IMR-90 (cell line): ENCODE measurements at places on chromosomes 3 and 15. TPM values are rescaled to one million over a fixed set of nuclear protein-coding genes. Genes with fewer than 3 reads are reported as not detected.
A peak's percentile ranks its signal among the peaks of the same experiment; 100 is the strongest.

Gene GPR87
- 0.28 and 0.36 TPM in 2 replicates for total RNA-seq

GRCh38 chr15:90839187-90840071, 29.0 kb upstream of the FURIN start:
- peak; percentile 14 for DNase-seq

- DNase-seq: no peak
Measured at GRCh38 chr3:186221760-186222378, 113.0 kb upstream of the ETV5 start.

DNA sequence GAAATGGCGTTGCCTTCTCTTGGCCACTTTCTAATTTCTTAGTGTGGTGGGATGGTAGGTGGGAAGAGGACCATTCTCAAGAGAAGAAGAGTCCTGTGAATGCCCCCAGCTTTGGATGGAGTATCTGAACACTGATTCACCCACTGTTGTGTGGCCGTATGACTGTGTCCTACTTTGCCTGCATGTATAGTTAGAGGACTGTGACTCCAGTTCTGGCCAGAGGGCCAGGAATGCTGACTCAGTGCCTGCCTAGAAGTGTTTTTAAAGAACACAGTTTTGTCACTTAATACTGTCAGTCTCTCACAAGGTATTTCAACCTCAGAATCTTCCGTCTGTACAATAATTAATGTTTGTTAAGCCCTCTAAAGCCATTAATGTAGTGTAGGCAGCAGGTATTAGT, 2.1 kb downstream of the SEC61A1 start:
- peak; percentile 72 for DNase-seq

GRCh38 chr3:122505676-122506075, 9.1 kb downstream of the KPNA1 start:
- no peak for DNase-seq

DNA sequence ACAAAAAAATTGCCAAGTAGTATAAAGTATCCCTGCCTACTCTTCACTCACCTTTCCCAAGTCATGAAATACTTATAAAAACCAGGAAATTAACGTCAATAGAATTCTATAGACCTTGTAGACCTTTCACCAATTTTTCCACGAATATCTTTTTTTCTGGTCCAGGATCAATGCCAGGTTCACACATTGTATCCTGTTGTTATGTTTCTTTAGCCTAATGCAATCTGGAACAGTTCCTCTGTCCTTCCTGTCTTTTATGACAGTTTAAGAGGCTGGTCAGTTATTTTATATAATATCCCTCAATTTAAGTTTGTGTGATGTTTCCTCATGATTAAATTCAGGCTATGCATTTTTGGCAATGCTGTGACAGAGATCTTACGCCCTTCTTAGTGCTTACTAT, 63.2 kb upstream of the MAGI1 start:
- DNase-seq: no peak

- no peak for DNase-seq
Measured at GRCh38 chr3:108004647-108005046, 86.2 kb downstream of the CD47 start.

Gene NOX5
- under 0.01 TPM in 1 of 2 replicates, not detected in the other for total RNA-seq

Gene MKRN2
- 65.6 and 65.8 TPM in 2 replicates for total RNA-seq

Gene EPHA6
- total RNA-seq: not detected in 2 replicates

Gene SCG3
- total RNA-seq: not detected in 2 replicates

Gene PIK3R4
- total RNA-seq: 24.7 and 27.2 TPM in 2 replicates

Gene CHRNB4
- total RNA-seq: not detected in 2 replicates

DNA sequence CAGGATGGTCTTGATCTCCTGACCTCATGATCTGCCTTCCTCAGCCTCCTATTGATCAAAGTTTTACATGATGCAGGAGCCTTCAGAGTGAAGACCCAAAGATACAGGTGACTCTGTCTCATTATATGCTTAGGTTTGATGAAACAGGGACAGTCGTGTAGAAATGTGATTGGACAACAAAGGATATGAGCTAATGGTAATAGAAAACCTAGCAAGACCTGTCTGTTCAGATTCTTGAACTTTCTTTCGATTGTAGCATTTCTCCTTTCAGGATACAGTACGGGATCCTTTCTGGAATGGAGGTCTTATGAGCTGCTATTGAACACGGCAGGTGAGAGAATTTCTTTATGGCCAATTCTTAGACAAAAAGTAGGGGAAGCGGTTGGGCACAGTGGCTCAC, at the start of gene ACKR2:
TSS of gene ACKR2 (plus strand) at position 244 of the 400 bp plus-strand sequence. CDS start 55,058 bp downstream, outside the sequence.
- DNase-seq: no peak

GRCh38 chr3:44576613-44577012, 8.2 kb upstream of the ZNF660 start:
- no peak for DNase-seq

Gene PSTPIP1
- total RNA-seq: 0.36 and 0.56 TPM in 2 replicates

- no peak for DNase-seq
Measured at GRCh38 chr15:57301307-57301706, 75.0 kb upstream of the CGNL1 start.

Gene STAB1
- not detected in 2 replicates for total RNA-seq

Gene NUP210
- under 0.01 TPM in 1 of 2 replicates, not detected in the other for total RNA-seq

Gene NR1D2
- 41.0 and 46.1 TPM in 2 replicates for total RNA-seq

GRCh38 chr3:41489231-41489630, 289.9 kb downstream of the CTNNB1 start:
- no peak for DNase-seq

Gene MOBP
- not detected in 2 replicates for total RNA-seq

Gene RTP3
- 0.18 TPM in 1 of 2 replicates, not detected in the other for total RNA-seq

DNA sequence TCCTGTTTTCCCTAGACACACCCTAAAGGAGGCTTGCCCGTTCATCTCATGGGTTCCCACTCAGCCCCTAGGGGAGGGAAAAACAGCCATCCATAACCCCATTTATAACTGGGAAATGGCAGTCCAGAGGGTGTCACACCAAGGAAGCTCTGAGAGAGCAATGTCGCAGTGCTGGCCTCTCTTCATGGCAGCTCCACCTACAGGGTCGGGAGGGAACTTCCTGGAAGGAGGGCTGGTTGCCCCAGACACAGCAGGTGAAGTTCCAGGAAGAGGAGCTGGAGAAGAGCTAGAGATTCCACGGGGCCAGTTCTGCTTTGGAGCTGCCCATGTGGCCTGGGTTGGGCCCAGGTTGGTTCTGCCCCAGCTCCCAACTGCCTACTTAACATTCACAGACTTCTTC, 22.3 kb upstream of the LINGO1 start:
- no peak for DNase-seq

- no peak for DNase-seq
Measured at GRCh38 chr15:78065973-78066946, 11.3 kb downstream of the TBC1D2B start.

DNA sequence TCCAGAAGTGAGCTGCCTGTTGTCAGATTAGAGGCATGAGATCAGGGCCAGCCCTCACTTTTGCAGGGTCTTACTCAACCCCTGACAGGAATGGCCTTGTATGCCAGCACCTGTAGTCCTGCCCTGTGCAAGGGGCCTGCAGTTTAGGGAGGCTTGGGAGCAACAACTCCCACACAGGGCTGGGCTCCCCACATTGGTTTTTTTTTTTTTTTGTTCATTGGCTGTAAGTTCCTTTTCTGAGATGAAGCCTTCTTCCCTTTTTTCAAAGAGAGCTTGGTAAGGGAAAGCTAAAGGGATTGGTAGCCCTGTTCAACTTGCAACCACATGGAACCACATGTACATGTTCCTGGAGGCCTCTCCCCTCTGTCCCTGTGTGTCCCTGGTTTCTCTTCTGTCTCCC, 46.4 kb downstream of the TNFAIP8L3 start:
- DNase-seq: no peak

DNA sequence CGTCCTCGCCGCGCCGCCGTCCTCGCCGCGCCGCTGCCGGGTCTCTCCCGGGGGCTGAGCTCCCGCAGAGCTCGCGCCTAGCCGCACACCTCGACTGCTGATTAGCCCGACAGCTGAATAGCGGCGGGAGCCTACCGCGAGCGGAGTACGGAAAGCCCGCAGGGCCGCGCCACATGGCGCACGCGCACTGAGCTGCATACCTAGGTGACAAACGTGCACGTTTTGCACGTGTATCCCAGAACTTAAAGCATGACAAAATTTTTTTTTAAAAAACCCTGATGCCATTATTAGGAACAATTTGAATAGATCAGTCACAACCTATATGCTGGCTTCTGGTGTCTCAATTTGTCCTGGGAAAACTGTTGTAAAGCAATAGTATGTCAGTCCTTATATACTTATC, at the start of gene GOLGA8A:
TSS of gene GOLGA8A (minus strand) at position 122 of the 400 bp plus-strand sequence. CDS start 48,117 bp downstream, outside the sequence.
- DNase-seq: peak; percentile 51

Gene FBXO45
- 5.0 and 11.7 TPM in 2 replicates for total RNA-seq

Gene STRIT1
- total RNA-seq: not detected in 2 replicates

Gene TFRC
- total RNA-seq: 156 and 207 TPM in 2 replicates

DNA sequence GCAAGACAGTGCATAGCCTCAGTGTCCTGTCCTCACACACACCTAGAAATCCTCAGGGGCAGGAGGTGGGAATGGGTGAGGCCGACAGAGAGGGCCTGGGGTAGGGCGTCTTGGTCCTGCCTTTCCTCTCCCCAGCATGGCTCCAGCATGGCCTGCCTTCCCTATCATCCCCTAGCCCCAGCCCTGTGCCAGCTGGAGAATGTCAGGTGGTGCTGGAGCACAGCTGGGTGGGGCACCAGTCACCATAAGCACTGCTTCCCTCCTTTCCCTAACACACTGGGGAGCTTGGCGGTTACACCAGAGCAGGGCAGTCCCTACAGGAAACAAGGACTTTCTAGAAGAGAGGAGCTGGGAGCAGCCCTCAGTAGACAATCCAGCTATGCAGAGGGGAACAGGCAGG, 236.8 kb downstream of the KLF13 start:
- DNase-seq: no peak

- DNase-seq: peak; percentile 70
Measured at GRCh38 chr15:38547255-38547997, 17.2 kb downstream of the RASGRP1 start.

- no peak for DNase-seq
Measured at GRCh38 chr15:44670087-44670950, 6.9 kb upstream of the SPG11 start.

DNA sequence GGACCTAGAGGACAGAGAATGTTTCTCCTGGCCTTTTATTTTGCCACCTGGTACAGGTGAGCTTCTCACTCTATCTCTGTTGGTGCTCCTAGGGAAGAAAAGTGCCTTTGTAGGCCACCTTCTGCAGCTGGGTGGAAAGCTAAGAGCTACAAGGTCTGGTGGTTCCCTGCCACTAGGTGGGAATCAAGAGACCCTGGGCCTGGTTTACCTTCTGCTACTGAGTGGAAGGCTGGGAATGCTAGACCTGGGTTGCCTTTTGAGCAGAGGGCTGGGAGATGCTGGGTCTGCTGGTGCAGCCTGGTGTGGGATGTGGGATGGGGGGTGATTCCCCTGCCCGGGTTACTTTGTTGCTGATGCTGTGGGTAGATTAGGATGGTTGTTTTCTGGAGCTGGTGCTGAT, 72.6 kb downstream of the EBLN2 start:
- no peak for DNase-seq

GRCh38 chr15:39937696-39938095, 3.8 kb downstream of the EIF2AK4 start:
- peak; percentile 27 for DNase-seq

Gene THRB
- total RNA-seq: under 0.01 TPM in 1 of 2 replicates, not detected in the other

DNA sequence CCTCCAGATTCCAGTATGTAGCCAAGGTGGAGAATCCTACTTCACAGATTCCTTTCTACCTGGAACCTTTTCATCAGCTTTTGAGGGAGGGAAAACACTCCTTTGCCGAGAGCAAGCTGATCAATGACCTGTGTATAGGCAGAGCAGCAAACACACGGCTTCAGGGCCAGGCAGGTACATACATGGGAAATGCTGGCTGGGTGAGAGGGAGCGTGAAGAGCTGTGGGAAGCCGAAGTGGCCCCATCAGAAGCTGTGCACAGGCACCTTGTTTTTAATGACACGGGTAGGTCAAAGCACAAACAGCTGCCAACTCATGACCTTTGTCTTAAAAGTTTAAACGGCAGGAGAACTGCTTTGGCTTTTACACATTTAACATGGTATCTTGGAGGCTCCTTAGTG, 25.3 kb downstream of the STARD5 start:
- DNase-seq: no peak

- DNase-seq: no peak
Measured at GRCh38 chr15:22973286-22973685, 6.9 kb downstream of the CYFIP1 start.

DNA sequence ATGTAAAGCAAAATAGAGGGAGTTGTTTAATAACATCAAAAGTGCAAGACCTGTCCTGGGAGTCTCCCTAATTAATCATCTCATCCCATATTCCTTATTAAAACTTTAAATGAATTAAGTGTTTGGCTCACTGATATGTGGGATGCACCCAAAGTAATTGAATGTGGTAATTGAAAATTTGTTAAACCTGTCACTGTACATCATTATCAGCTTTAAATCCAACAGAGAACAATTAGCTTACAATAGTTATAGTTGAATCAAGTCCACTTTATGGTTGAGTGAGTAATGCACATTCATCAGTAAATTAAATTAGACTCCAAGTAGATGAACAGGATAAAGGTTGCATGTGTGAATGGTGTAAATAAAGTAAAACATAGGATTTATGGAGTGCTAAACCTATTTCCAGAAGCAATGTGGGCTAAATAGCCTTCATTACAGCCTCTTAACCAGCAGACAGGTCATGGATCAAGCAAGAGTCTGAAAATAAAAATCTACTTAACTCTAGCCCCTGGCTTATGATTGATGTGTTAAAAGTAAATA, 608.2 kb upstream of the CCDC54 start:
- DNase-seq: no peak

Gene NAALADL2
- total RNA-seq: 19.2 and 20.6 TPM in 2 replicates

GRCh38 chr15:97683831-97684230, 276.7 kb upstream of the ARRDC4 start:
- DNase-seq: no peak

- DNase-seq: no peak
Measured at GRCh38 chr15:71434774-71435173, 319.5 kb downstream of the THSD4 start.

Gene SOX14
- not detected in 2 replicates for total RNA-seq

DNA sequence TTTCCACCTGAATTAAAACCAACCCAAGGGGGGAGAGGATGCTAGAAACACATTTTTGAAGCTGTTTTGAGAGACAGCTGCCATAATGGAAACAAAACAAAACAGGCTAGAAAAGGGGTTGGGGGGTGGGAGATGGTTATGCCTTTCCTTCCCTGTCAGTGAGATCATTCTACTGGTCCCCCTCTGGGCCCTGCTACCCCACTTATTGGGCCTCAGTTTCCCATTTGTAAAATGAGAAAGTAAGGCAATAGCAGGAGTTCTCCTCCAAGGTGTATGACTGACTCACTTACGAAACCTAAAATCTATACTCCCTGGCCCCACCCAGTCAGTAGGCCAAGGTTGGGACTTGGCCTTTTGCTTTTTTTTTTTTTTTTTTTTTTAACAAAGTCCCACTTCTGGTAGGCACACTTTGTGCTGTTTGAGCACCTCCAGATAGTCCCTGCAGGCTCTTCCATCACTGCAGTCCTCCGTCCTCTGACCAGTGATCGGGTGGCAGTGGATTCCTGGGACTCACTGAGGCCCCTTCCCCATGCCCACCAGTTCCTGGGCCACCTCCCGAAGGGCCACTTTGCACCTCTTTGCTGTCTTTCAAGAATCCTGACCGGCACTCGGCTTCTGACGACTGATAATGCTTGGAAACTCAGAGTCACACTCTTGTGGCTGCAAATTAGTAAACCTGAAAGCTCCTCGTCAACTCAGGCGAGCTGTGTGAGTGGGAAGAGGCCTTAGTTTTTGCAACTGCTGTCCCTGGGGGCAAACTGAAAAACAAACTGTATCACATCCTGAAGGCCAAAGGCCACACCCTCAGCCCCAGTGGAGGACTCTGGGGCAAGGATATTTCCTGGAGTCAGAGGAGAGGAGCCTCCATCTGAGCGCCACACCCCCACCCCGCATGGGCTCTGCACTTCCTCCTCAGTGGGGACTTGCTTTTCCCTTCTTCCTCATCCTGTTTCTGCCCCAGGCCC, 6.7 kb upstream of the PSTPIP1 start:
- no peak for DNase-seq

GRCh38 chr3:52827866-52828376, 2.6 kb downstream of the ITIH4 start:
- DNase-seq: no peak
